HAP-1 (cell line): ENCODE measurements at places on chromosomes 5 and 9.

- no peak for DNase-seq
Observed at GRCh38 chr9:36632892-36633291, 60.2 kb downstream of the MELK start.

- no peak for DNase-seq
Observed at GRCh38 chr5:150320044-150320613, 17.4 kb upstream of the ARSI start.

- DNase-seq, result no peak
Observed at GRCh38 chr5:72921886-72922285, 34.0 kb upstream of the FCHO2 start.

- no peak for DNase-seq
Observed at GRCh38 chr9:135520916-135521607, at the start of gene LCN1. TSS of gene LCN1 (plus strand) at chr9:135521440. CDS start at chr9:135521498, 58 bp downstream.

GRCh38 chr5:2757563-2758351 is 6.3 kb upstream of the IRX2 start:
- DNase-seq, result no peak

DNA sequence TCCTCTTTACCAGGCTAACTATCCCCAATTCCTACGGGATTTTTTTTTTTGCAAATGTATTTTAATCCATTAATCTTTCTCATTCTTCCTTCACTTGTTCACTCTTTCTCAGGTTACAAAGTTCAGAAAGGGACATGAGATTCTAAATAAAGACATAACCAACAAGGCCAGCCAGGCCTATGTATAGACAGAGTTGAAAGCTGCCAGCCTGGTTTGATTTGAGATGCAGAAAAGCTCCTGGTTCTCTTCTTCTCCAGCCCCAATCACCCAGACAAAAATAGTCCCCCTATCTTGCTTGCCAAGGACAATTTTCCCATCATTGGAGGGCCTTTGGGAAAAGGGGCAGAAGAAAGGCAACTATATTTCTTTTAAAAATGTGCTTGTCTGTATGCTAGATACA is 398.8 kb downstream of the NFIB start:
- DNase-seq, result no peak

- no peak for DNase-seq
Observed at GRCh38 chr5:104297076-104297475, 734.5 kb upstream of the NUDT12 start.

GRCh38 chr5:84438456-84438855 is 53.8 kb upstream of the EDIL3 start:
- no peak for DNase-seq

DNA sequence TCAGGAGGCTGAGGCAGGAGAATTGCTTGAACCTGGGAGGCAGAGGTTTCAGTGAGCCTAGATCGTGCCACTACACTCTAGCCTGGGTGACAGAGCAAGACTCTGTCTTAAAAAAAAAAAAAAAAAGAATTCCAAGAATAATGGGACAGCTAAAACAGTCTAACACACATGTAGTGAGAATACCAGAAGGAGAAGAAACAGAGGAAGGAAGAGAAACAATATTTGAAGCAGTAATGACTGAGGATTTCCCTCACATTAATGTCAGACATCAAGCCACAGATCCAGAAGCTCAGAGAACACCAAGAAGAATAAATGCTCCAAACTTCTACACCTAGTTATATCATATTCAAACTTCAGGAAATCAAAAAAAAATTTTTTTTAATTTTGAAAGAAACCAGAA is 47.1 kb upstream of the EFNA5 start:
- DNase-seq, result no peak

GRCh38 chr5:78964889-78965288 is 20.2 kb downstream of the ARSB start:
- DNase-seq, result no peak
